ENCODE measurements at places on chromosomes 3 and 15.
A peak's percentile ranks its signal among the peaks of the same experiment; 100 is the strongest.

DNA sequence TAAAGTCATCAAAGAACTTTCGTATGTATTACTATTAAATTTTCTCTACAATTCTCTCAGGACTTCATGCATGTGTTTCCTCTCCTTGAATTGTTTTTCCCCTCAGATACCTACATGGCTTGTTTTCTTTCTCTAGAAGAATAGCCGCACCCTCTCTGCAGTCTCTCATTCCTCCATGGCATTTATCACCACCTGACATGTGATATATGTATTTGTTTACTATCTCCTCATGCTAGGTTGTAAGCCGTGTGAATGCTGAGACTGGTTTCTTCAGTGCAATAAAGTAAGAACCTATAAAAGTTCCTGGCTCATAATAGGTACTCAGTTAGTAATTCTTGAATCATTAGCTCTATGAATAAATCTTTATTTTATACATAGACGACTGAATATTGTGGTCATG, 149.2 kb downstream of the CNTN4 start:
- no peak for DNase-seq

DNA sequence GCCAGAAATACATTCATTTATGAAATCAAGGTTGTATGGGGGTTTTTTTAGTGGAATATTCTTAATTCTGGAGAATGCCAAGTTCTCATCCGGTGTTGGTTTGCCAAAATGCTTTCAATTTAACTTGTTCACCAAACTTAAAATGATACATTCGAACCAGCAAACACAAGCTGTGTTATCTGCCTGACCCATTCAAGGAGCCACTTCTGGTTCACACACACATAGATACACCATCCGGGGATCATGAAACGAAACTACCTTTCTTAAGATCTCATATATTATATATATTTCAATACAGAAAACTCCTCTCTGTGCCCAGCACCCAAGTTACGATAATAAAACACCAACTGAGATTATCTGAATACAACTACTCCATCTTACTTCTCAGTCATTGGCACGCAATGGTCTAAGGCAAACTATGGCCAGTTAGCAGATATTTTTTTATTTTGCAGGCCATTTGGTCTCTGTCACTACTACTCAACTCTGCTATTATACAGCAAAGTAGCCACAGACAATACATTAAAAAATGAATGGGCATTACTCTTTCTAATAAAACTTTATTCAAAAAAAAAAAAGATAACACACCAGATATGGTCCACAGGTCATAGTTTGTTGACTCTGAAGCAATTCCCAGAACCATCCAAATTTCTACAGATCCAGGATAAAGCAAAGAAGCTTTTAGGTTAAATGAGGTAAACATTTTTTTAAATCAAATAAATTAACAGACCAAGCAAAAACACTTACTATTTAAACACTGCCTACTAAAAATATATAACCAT, 89.6 kb downstream of the TBL1XR1 start:
- DNase-seq = no peak

- DNase-seq = no peak
Measured at GRCh38 chr3:42836150-42837123, 27.2 kb downstream of the ACKR2 start.

DNA sequence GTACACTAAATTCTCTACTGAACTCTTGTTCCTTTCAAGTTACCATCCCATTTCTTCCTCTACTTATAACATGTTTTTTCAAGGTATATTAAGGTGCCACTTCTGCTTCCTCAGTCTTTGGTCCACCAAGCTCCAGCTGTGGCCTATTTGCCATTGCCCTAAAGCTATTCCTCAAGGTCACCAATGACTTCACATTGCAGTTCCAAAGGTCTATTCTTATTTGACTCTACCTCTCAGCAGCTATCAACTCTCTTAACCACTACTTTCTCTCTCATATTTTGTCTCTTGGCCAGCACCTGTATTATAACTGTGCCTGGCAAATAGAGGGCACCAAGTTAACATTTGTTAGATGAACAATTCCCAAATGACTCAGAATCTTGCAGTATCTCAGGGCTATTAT, 354.7 kb downstream of the PLCL2 start:
- no peak for DNase-seq

DNA sequence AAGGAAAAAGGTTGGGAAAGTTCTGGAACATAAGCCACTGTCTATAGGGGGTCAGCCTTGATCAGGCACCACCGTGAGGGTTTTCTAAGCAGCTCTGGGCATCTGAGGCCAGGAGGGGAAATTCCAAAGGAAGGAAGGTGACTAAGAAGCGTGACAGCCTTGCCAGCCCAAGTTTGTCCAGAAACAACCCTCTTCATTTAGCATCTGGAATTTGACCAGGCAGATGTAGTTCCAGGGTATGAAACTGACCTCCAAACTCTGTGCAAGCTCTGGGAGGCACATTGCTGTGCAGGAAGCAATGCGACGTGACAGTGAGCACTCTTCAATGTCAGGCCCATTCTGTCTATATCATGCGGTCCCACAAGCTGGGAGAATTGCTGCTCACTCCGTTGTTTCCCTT, 85.4 kb upstream of the TPM1 start:
- DNase-seq = no peak

GRCh38 chr3:64392001-64392400, 166.7 kb upstream of the PRICKLE2 start:
- no peak for DNase-seq

DNA sequence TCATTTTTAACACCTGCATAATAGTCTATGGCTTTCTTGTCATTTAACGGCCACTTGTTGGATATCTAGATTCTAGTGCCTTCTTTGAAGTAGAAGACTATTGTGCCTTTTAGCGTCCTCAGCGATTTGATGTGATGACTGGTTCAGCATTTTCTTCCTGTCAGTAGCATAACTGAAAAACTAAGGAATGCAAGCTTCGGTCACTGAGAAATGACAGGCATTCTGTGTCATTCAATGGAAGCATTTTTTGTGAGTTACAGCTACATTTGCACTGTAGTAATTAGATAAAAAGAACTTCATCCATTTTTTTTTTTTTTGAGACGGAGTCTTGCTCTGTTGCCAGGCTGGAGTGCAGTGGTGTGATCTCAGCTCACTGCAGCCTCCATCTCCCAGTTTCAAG, 10.3 kb downstream of the NEK11 start:
- no peak for DNase-seq

GRCh38 chr3:9340472-9340902, 22.4 kb upstream of the THUMPD3 start:
- DNase-seq = no peak

GRCh38 chr3:162165346-162165745, 668.7 kb downstream of the OTOL1 start:
- DNase-seq = no peak

DNA sequence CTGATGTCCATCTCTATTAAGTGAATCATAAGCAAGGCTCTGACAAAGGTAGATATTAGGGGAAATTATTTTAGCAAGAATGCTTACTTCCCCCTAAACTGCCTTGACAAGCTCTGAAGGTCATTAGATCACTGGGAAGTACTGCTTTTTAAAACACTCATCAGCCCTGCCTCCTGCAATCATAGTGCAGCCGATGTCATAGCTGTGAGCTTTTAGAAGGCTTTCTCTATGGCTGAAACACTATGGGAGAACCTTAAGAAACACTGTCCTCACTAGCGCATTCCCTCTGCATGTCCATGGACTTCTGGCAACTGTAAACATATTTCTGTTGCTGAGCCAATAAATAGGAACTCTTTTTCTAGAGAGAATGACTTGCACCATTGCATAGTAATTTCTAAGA, 38.7 kb upstream of the PTPRG start:
- no peak for DNase-seq

DNA sequence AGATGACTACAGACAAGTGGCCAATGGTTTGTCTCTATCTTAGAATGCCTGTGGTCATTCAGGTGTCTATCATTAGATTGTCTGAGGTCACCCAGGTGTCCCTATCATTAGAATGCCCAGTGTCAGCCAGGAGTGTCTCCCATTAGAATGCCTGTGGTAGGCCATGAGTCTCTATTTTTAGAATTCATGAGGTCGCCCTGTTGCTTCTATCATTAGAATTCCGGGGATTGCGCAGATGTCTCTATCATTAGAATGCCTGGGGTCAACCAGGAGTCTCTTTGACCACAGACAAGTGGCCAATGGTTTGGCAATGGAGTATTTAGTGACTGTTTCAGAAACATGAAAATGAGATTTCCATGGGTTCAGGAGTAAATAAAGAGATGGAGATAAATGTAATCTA, 7.6 kb downstream of the RTP2 start:
- no peak for DNase-seq

- DNase-seq = no peak
Measured at GRCh38 chr3:184552863-184553262, 8.7 kb upstream of the EPHB3 start.

DNA sequence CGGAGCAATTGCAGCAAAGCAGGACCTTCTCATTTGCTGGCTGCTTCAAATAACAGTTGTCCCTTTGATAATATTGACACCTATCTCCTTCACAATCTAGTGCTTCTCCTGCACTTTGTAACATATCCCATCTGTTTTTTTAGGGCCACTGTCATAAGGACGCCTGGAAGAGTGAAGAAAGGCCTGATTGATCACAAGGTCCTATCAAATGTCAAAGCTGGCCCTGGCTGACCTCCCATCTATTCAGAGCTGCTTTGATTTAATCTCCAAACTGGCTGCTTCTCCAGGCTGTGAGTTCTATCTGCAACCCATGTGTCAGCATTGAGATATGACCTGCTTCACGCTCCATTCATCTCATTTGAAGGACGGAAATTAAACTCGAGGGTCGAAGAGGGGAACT, 601.2 kb upstream of the KCNMB2 start:
- DNase-seq = no peak

GRCh38 chr3:172270557-172271166, 177.6 kb downstream of the GHSR start:
- DNase-seq = no peak

- DNase-seq = no peak
Measured at GRCh38 chr15:89323825-89324224, 10.8 kb downstream of the POLG start.

DNA sequence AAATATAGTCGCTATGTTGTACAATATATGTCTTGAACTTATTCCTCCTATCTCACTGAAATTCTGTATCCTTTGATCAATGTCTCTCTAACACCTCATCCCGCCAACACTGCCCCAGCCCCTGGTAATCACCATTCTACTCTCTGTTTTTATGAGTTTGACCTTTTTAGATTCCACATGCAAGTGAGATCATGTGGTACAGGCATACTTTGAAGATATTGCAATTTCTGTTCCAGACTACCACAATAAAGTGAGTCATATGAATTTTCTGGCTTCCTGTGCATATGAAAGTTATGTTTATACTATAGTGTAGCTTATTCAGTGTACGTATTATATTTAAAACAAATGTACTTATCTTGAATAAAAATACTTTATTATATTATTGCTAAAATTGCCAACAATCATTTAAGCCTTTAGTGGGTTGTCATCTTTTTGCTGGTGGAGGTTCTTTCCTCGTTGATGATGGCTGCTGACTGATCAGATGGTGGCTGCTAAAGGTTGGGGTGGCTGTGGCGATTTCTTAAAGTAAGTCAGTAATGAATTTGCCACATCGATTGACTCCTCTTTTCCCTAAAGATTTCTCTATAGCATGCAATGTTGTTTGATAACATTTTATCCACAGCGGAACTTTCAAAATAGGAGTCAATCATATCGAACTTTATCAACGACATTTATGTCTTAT, 257.2 kb downstream of the NFKBIZ start:
- DNase-seq = no peak

- DNase-seq = no peak
Measured at GRCh38 chr3:177700117-177700516, 502.8 kb upstream of the TBL1XR1 start.

DNA sequence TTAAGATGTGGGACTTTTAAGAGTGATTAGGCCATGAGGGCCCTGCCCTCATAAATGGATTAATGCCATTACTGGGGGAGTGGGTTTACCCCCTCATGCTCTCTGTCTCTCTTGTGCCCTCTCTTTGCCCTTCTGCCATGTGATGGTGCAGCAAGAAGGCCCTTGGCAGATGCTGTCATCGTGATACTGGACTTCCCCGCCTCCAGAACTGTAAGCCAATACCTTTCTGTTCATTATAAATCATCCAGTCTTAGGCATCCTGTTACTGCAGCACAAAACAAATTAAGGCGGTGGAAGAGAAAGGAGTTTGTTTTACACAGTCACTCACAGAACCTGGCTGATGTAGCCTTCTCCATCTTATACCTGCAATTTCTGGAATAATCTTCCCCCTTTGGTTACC, 360.3 kb upstream of the TBL1XR1 start:
- no peak for DNase-seq

GRCh38 chr3:51400166-51400565, 9.1 kb downstream of the RBM15B start:
- DNase-seq = no peak

GRCh38 chr15:77034695-77035489, 36.0 kb downstream of the TSPAN3 start:
- DNase-seq = no peak

GRCh38 chr3:58305882-58306711, at the start of the genes HTD2 and RPP14:
TSS of gene HTD2 (plus strand) at chr3:58306520. CDS start at chr3:58317614, 11,094 bp downstream.
TSS of gene RPP14 (plus strand) at chr3:58306245. CDS start at chr3:58310330, 4,085 bp downstream.
- DNase-seq = peak; percentile 96

GRCh38 chr15:80031841-80032240, 27.6 kb upstream of the ZFAND6 start:
- DNase-seq = no peak

DNA sequence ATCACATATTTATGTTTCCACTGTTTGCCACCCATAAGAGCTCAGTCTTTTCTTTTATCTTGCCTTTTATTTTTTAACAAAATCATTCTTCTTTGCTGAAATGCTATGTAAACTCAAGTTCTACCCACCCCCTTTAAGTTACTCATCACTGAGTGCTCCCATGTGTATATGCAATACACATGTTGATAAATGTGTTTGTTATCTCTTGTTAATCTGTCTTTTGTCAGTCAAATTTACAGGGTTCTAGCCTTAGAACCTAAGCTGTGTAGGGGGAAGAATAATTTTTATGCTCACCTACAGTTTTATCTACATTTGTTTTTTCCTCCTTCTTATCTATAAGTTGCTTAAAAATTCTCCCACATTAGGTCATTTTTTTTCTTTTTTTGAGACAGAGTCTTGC, 1195.9 kb downstream of the ROBO2 start:
- no peak for DNase-seq

GRCh38 chr3:155064920-155065319, 15.2 kb upstream of the MME start:
- no peak for DNase-seq

GRCh38 chr3:139113231-139113992, 68.7 kb upstream of the PRR23C start:
- DNase-seq = no peak

- DNase-seq = no peak
Measured at GRCh38 chr3:152253514-152253913, 15.2 kb upstream of the MBNL1 start.

GRCh38 chr3:67296039-67296892, 298.2 kb downstream of the KBTBD8 start:
- DNase-seq = no peak

GRCh38 chr3:13217253-13217652, 144.0 kb upstream of the IQSEC1 start:
- no peak for DNase-seq

DNA sequence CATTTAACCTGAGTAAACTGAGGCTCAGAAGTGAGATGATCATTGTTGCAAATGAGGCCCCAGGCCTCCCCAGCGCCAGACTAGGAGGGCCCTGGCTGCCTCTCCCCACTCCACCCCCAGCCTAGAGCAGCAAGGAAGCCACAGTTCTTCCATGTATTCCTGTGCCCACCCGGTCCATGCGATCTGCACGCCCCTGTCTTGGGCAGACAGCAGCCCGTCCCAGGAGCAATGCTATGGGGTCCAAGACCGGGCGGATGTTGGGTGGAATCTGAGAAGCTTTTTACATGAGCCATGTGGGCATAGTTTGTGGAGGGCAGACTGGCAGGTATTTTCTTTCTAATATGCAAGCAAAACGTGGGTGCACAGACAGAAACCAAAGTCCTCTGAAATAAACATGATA, 15.1 kb downstream of the SH2D7 start:
- no peak for DNase-seq

- no peak for DNase-seq
Measured at GRCh38 chr3:37255990-37256308, 81.6 kb upstream of the LRRFIP2 start.

Measured in activated CD8-positive, alpha-beta memory T cell treated with anti-CD3 and anti-CD28 coated beads for 4 hours (primary cell).